ENCODE measurements at places on chromosomes 13 and 19.

- DNase-seq: no peak
Observed at GRCh38 chr13:25489238-25489637, 117.5 kb downstream of the ATP8A2 start.

DNA sequence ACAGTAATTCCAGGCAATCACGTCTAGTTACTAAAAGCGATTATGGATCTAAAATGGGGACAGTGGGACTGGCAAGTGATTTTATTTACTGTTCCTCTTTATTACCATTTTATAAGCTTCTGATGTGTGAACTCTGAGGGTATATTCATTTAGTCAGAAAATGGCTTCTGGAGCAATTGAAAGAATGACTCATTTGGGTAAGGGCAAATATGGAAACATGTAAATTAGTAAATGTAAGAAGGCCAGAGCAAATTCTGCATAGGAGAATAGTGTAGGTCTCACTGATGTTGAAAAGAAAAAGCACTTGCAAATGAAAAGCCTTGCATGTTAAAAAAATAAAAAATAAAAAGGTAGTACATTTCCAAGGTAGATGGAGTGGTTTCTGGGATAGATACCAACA is 262.2 kb downstream of the KLF5 start:
- no peak for DNase-seq

DNA sequence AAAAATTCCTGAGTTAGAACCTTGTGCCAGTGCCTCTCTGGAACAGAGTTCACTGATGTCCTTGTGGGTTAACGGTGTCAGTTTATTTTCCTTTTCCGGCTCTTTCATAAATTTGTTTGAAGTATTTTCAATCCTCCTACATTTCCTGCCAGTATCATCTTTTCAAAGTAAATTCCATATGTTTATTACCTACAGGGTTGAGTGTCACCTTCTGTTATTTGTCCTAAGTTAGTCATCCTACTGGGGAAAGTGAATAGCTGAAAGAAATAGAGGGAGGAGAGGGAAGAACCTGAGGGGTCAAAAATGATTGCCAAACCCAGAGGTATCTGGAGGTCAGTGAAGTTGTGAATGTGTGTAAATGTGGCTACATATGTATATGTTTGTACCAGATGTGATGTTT is 181.2 kb downstream of the DNAJC15 start:
- DNase-seq: no peak

GRCh38 chr13:72565893-72566292 is 161.5 kb downstream of the MZT1 start:
- no peak for DNase-seq

DNA sequence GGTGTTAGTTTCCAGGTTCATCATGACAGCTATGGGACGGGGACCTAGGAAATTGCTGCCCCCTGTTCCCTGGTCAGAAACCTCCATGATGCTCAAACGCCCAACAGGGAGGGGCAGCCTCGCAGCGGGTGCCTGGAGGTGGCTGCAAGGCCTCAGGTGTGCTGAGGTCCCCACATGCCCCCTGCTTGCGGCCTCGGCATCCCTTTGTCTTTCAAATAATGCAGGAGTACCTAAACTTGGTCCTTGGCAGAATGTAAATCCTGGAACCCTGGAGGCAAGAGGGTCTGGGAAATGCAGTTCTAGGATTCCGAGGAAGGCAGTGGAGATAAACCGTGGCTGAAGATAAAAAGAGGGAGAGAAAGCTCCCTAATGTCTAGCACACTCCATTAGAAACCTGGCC is 52.4 kb downstream of the SKA3 start:
- no peak for DNase-seq

- DNase-seq: no peak
Observed at GRCh38 chr19:1767464-1767933, 14.2 kb downstream of the ONECUT3 start.

DNA sequence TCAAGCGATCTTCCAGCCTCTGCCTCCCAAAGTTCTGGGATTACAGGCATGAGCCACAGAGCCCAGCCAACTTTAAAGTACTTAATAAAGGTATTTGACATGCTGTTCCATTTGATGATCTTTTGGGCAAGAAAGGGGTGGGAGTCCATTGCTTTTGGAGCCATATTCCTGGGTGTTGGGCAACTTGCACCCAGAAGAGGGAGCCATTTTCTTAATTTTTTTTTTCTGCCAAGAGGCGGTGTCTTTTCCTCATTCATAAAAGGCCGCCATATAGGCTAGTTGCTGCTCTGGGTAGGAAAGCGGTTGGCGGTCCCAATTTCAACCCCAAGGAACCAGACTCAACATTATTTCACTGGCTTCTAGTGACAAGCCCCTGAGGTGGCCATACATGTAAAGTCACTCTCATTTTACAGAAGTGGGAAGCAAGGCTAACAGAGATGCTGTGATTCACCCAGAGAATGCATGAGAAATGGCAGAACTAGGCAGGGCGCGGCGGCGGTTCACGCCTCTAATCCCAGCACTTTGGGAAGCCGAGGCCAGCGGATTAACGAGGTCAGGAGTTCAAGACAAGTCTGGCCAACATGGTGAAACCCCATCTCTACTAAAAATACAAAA is 139.6 kb downstream of the CACNA1A start:
- no peak for DNase-seq

DNA sequence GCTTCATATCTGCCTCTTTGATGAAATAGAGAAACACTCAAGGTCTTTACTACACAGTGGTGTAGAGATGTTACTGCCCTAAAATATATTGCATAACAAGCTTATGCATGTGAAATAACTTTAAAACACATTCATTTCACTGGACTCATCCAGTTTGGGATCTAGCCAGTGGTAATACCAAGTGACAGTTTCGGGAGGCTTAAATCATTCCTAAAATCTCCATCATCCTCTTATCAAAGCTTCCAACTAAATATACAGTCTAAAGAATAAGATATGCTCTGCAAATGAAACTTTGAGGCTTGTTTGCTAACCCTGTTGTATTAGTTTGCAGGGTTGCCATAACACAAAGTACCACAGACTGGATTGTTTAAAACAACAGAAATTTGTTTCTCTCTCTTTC is 52.8 kb downstream of the THSD1 start:
- no peak for DNase-seq

DNA sequence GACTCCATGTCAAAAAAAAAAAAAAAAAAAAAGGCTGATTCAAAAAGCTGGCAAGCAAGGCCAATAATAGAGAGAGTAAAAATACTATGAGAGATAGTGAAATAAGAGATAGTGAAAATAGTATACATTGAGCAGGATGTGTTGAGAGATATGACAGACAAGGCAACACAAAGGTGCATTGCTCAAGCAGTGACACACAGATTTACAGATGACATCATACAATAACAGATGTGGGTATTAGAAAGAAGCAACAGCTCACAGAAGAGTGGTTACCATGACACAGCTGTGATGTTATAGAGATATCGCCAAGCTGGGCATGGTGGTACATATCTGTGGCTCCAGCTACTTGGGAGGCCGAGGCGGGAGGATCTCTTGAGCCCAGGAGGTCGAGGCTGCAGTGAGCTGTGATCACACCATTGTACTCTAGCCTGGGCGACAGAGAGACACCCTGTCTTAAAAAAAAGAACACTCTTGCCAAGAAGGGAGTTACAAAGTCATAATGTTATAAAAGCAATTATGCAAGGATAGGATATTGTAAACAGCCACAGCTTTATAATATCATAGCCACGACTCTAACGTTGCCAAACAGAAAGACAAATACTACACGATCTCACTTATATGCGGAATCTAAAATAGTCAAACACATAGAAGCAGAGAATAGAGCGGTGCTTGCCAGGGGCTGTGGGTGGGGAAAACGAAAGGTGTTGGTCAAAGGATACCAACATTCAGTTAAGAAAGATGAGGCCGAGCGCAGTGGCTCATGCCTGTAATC is 10.3 kb downstream of the TNFSF9 start:
- DNase-seq: no peak

GRCh38 chr13:88752041-88752440 is 1080.9 kb downstream of the SLITRK5 start:
- DNase-seq: no peak

DNA sequence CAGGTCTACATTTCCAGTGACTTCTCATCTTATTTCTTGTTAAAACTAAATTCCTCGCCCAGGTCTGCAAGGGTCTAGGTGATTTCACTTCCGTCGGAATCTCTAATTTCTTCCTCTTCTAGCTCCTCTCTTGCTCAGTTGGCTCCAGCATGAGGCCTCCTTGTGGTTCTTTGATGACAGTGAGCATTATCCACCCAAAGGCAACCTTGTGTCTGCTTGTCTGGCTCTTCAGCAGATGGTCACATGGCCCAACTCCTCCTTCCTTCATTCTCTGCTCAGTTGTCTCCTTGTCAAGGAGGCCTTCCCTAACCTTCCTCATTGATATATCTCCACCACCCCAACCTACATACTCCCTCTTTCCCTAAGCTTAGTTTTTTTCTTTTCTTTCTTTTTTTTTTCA is 1391.4 kb downstream of the EFNB2 start:
- DNase-seq: no peak

GRCh38 chr13:41313659-41314197 is 2.7 kb downstream of the NAA16 start:
- DNase-seq: no peak

- no peak for DNase-seq
Observed at GRCh38 chr13:25660996-25661395, 289.2 kb downstream of the ATP8A2 start.

- DNase-seq: no peak
Observed at GRCh38 chr19:38234615-38235014, 10.6 kb upstream of the DPF1 start.

GRCh38 chr13:112165712-112166111 is 98.8 kb downstream of the SOX1 start:
- no peak for DNase-seq

DNA sequence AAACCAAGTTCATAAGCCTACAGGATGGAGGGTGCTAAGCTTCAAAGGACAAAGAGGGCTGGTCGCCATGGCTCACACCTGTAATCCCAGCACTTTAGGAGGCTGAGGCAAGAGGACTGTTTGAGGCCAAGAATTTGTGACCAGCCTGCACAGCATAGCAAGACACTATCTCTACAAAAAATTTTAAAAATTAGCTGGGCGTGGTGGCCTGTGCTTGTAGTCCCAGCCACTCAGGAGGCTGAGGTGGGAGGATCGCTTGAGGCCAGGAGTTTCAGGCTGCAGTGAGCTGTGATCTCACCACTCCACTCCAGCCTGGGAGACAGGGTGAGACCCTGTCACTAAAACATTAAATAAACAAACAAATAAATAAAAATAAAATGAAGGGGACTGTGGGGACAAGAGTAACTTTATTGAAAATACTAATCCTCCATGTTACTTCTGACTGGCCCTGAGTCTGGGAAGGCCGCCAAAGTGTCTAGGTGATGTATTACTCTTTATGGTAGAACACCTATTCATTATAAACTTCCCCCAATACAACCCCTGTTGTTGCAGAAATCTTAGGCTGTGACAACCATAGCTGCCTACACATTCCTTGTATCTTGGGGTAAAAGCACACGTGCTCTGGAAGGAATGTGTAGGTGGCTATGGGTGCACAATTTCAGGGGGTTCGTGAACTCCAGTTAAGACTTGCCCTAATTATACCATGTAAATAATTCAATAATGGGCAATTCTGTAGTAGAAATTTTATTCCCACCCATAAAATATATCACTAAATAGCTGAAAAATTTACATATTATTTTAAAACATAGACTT is 14.6 kb upstream of the URAD start:
- no peak for DNase-seq

DNA sequence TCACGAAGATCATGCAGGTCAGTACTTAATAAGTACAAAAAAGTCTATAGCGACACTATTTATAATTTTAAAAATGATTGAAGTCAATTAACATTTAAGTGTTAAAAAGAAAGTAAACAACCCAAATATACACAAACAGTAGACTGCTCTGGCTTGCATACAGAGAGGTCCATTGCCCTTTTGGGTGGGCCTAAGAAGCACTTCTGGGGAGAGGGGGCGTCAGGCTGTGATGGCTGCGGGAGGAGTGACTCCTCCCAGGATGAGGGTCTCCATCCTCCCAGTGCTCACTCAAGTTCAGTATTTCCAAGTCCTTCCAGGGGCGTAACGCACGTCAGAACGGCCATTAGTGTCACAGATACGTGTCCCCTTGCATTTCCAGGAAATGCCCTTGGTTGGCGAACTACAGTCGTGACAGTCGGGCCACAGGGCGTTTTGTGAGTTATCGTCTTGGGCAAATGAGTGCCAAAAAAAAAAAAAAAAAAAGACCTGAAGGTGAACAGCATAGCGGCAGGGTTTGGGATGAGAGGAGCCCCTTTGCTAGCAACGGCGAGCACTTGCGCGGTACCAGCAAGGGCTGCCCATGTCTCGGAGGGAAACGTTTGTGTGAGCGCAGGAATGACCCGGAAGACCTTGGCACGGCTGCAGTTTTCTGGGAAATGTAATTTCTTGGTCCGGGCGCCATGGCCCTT is at the start of gene SCGB2B2:
Gene SCGB2B2 (minus strand): TSS at position 463 of the 689 bp plus-strand sequence. CDS start 82,596 bp downstream, outside the sequence.
- DNase-seq: peak; percentile 12

DNA sequence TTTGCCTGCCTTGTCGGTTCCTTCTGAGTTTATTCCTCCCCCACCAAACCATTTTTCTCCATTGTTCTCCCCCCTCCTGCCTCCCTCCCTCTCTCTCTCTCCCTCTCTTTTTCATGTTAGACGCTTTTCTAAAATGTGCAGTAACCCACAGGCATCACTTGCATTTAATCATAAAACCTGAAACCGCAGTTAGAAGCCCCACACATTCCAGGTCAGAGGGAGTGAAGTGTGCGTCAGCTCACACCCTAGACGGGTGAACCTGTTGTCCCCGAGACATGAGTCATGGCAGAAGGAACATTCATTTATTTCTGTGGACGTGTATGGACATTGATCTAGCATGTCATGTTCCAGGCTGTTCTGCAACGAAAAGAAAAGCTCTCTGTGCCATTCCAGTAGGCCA is 19.9 kb downstream of the ONECUT3 start:
- no peak for DNase-seq

GRCh38 chr19:16160943-16161560 is 12.3 kb downstream of the CIB3 start:
- no peak for DNase-seq

- DNase-seq: no peak
Observed at GRCh38 chr13:67769987-67770341, 539.8 kb upstream of the PCDH9 start.

DNA sequence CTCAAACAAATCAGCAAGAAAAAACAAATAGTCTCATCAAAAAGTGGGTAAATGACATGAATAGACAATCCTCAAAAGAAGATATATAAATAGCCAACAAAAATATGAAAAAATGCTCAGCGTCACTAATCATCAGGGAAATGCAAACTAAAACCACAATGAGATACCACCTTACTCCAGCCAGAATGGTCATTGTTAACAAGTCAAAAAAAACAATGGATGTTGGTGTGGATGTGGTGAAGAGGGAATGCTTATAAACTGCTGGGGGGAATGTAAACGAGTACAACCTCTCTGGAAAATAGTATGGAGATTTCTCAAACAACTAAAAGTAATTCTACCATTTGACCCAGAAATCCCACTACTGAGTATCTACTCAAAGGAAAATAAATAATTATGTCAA is 239.2 kb upstream of the RFC3 start:
- no peak for DNase-seq

DNA sequence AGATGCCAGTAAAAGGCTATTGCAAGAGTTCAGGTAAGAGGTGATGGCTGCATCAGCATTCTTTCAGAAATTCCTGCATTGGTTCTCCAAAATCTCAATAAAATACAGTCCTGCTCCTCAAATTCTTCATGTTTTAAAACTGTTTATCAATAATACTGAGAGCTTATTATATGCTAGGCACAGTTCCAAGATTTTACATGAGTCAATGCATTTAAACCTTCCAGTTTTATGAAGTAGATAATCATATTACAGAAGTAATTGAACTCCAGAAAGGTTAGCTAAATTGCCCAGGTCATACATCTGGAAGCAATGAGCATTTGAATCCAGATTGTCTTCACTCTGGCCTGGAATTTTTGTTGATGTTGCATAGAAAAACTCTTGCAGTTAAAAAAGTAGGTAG is 282.9 kb upstream of the SLITRK6 start:
- DNase-seq: no peak

GRCh38 chr13:76860706-76861105 is 25.5 kb downstream of the KCTD12 start:
- no peak for DNase-seq
